ENCODE measurements at places on chromosomes 7 and 10.

DNA sequence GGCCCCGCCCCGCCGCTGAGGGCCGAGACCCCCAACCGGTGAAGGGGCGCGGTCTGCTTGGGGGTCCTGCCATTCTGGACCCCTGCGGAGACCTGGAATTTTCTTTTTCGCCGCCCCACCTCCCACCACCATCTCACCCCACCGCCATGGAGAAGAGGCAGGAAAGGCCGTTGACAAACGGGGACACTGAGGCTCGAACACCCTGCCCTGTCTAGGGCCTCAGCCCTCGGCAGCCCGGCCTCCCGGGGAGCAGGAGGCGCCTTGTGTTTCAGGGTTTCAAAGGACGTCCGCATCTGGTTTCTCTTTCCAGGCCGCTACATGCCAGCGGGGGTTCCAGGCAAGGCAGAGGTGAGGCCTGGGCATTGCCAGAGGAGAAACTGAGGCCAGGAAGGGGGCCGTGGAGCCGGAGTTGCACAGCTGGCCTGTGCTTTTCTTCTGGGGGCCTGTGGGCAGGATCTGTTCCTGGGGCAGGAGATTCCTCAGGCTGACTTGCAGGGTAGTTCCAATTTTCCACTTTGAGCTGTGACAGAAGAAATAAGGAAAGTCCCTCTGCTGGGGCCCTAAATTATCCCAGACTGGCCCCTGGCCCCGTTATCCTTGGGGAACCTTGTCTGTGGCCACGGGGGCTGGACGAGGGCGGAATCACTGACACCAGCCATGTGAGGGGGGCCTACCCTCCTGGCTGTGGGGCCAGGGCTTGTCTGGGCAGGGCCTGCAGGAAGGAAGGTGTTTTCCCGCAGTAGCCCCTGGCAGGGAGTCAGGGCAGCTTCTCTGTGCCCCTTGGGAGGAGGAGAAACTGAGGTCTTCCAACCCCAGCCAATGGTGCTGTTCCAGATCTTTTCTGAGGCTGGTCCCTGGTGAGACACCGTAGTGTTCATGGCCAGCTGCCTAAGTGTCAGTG lies 900 bp upstream of the MICALL2 start:
- peak; percentile 4 for DNase-seq

DNA sequence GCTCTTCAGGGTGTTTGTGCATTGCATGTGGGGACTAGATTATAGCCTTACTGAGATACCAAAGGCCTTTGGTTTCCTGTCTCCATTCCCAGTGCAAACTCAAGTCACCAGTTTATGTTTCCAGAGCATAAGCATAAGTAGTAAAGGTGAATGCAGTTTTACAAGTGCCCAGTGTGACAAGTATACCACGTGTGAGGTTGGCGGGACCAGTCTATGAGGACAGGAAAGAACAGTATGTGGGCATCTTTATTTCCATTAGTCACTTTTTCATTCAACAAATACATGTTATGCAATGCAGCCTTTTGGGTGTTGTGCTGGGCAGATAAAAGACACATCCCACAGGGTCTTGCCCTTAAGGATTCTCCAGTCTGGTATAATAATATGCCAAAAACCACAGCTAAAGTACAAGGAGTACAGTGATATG lies 146.5 kb downstream of the ARID5B start:
- DNase-seq: no peak

DNA sequence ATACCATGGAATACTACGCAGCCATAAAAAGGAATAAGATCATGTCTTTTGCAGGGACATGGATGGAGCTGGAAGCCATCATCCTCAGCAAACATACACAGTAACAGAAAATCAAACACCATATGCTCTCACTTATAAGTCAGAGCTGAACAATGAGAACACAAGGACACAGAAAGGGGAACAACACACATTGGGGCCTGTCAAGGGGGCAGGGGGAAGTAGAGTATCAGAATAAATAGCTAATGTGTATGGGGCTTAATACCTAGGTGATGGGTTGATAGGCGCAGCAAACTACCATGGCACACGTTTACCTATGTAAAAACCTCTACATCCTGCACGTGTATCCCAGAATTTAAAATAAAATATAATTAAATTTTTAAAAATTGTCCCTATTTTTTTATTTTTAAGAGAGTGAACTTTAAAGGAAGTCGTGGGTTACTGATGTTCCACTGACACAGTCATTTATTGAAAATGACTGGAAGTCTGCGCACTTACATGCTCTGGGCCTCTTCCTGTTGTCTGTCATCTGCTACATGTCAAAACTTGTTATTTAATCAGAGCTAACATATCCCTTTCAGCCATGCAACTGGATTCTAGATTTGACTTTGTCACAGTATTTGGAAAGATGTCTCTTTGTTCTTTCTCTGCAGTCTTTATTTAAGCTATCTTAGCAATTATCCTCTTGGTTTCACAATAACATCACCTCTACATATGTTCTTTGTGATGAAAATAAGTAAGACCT lies 73.7 kb upstream of the ABCB5 start:
- DNase-seq: no peak

- DNase-seq: no peak
Measured at GRCh38 chr7:73770002-73770859, at the start of gene CLDN3. TSS of gene CLDN3 (minus strand) at chr7:73770270. CDS start at chr7:73770049, 221 bp downstream.

DNA sequence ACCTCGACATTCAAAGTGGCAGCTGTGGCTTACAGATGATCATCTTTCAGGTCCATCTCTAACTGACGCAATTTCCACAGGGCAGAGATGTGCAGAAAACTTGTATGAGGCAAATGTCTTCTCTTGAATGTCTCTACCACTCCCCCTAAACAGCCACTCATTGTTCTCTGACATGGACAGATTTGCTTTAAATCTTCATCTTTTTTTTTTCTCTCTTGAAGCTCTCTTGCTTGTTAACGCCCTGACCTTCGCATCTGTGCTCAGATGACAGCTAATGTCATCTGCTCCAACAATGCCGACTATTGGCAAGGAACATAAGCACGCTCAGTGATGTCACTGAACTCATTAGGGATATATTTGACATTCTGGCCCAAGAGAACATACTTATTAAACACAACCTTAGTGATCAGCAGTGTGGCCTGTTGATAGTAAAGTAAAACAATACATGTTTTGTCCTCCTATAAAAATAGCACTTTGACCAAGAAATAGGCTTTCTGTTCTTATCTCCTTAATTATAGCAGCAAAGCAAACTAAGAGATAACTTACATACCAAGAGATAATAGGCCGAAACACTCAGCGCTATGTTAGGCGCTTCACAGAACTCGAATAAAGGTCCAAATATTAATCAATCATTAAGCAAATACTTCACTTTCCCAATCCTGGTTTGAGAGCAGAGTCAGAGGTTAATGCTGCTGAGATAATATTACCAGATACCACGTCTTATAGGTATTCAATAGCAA lies 583.5 kb downstream of the PARD3 start:
- DNase-seq: no peak

GRCh38 chr7:27661811-27662489 lies 733 bp downstream of the HIBADH start:
- DNase-seq: no peak
